Urothelium cell line (cell line): ENCODE measurements at places on chromosomes 11 and 22.

GRCh38 chr11:119491753-119492510, 69.0 kb upstream of the THY1 start:
- DNase-seq: no peak

GRCh38 chr11:75133976-75134375, 16.9 kb upstream of the SLCO2B1 start:
- DNase-seq: no peak

GRCh38 chr11:111447112-111447471, 65.1 kb downstream of the BTG4 start:
- no peak for DNase-seq

- DNase-seq: peak; percentile 87
These were observed 9.4 kb downstream of the EHD1 start for GRCh38 chr11:64868904-64869570.

- DNase-seq: no peak
These were observed 542.7 kb upstream of the LUZP2 start for GRCh38 chr11:23953951-23954710.

DNA sequence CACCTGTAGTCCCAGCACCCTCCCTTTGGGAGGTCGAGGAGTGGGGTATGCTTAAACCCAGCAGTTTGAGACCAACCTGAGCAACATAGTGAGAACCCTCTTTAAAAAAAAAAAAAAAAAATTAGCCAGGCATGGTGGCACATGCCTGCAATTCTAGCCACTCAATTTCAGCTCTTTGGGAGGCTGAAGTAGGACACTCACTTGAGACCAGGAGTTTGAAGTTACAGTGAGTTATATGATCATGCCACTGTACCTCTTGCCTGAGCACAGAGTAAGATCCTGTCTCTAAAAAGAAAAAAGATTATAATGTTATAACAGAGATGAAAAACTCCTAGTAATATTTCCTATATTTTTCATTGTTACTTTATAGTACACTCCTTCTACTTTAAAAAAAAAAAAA, 23.9 kb downstream of the PIK3C2A start:
- DNase-seq: no peak

DNA sequence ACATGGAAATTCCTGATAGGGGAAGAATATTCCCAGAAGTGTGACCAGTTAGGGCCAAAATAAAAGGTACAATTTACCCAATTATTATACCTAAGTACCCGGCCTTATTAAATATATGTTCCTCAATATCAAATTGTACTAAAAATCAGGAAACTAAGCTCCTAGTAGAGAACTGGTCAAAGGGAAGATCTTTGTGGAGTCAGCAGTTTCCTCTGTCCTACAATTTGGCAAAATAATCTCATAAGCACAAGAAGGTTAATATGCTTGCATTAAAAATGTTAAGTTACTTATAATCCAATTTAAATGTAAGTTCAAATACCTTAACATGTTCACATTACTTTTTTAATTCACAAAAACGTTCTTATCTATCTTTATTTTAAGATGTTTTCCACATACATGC, 10.3 kb downstream of the TTC28 start:
- DNase-seq: no peak

DNA sequence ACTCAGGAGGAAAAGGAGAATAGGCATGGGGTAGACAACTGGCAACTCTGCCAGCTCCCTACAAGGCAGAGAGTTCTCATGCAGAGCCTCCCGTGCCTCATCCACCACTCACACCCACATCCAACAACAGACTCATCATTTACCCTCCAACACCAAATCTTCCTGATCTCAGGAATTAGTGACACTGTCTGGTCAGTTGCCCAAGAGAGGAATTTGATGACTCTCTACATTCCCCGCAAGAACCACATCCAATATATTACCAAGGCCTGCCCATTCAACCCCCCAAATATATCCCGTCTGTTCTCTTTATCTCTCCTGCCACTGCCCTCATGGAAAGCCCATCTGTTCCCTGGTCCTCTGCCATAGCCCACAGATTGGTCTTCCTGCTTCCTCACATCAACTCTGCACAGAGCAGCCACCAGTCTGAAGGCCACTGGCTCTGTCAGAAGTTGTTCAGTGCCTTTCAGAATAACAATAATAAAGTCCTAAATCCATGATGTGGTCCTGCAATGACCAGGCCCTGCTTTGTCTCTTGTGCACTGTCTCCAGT, 57.5 kb upstream of the CD82 start:
- no peak for DNase-seq

DNA sequence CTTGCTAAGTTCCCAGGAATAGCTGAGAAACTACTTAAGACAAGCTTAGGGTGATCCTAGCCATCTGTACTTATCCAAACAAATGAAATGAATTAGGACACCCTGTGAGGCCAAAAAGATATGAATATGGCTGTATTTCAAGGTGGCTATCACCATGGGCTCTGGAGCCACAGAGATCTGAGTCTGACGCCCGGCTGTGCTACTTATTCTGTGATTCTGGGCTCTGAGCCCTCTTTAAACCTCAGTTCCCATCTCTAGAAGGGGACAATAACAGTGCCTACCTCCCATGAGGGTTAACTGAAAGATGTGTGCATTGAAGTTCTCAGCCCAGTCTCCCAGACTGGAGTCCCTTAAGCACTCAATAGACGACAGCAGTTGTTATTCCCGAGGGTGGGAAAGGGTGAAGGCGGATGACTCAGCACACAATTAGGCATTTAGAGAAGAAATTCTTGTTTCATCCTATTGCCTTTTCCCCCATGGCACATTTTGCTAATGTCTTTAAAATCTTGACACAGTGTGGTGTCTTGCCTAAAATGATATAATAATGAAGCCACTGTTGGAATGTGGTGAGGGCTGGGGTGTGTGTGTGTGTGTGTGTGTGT, 132.5 kb downstream of the ADAMTS15 start:
- DNase-seq: peak; percentile 27

DNA sequence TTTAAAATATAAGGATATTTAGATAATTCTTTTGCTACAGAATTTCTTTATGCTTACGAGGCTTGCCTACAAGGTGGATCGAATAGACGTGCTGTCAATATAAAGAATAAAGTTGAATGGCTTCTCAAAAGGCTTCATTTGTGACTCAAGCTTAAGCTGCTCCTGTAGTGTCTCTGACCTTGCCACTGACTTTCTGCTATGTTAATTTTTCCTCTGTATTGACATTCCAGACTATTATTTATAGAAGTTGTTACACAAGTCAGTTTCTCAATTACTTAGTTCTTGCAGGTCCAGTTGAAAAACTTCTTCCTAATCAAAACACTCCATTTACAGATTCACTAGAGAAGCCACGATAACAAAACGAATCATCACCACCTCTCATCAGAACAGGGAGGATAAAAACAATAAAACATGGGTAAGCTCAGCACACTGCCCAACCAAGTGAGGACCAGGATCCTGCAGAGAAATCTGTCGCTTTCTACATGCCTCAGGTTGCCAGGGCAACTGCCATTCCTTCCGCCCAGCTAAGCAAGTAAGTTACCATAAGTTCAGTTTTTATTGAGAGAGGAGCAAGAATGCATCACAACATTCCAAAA, 39.0 kb upstream of the CHKA start:
- DNase-seq: no peak

DNA sequence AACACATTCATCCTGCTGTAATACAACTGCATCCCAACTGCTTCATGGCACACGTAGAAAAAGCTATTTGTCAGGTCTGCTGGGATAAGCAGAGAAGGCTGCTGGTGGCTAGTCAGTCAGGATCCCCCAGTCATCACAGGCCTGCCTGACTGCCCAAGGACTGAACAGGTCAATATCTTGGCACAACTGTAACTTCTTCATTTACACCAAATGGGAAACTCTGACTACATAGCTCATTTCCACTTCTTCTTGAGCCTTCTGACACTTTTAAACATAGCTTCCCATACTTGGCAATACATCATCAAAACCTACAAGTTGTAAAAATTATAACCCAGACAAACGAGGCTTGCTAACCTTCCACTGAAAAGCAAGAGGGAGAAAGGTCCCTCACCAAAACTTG, 2.8 kb downstream of the TMEM9B start:
- DNase-seq: no peak

- DNase-seq: no peak
These were observed 64.6 kb downstream of the ST3GAL4 start for GRCh38 chr11:126419801-126420697.

DNA sequence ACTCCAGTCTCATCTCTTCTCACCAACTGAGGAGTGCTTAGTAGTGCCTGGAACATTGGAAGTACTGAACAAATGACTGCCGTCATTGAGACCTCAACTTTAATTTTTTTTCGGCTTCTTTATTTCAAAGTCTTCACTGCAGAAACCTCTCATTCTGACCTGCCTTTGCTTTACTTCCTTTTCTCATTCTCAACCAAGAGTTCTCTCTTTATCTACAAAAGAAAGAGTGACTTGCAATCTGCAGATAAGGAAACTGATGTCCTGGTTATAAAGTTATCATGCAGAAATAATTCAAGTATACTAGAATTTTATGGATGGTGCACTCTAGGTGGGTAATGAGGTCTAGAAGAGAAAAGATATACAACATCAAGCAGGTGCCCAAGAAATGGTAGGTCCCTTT, 1.2 kb upstream of the EED start:
- DNase-seq: no peak

GRCh38 chr11:17277024-17277584, 565 bp downstream of the NUCB2 start:
- DNase-seq: no peak

GRCh38 chr11:250740-251299, 14.0 kb downstream of the PSMD13 start:
- peak; percentile 20 for DNase-seq

DNA sequence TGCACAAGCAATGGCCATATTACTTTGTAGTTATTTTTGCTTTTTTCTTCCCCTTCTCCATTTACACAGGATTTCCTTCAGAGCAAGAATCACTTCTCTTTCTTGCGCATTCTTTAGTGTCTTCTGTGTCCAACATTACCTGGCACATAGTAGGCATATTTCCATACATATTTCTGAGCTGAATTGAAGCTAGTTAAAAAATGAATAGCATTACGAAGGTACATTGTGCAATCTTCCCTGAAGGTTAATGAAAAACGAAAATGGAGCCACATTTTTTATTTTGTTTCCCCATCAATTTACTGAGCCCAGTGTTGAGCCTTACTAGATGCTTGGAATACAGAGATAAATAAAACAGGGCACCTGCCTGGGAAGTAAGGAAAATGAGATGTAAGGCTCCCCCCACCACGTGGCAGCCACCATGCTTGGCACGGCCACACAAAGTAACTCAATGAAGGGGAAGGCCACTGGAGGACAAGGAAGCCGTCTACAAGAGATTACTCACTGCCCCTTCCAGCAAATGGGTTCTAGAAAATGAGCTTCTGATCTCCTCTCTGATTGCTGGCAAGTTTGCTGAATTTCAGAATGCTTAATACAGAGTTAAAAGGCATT, 381.9 kb downstream of the LARGE1 start:
- DNase-seq: no peak

DNA sequence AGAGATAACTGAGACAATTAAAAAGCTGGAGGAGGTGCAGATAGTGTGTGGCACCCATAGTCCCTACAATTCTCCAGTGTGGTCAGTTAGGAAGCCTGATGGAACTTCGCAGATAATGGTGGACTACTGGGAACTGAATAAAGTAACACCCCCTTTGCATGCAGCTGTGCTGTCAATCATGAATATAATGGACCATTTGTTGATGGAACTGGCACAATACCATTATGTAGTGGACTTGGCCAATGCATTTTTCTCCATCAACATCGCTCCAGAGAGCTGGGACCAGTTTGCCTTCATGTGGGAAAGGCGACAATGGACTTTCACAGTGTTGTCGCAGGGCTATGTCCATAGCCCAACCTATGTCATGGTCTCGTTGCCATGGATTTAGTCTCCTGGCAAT, 324.2 kb downstream of the TMEM135 start:
- no peak for DNase-seq

- DNase-seq: no peak
These were observed 3.8 kb downstream of the SUSD2 start for GRCh38 chr22:24185001-24185500.

DNA sequence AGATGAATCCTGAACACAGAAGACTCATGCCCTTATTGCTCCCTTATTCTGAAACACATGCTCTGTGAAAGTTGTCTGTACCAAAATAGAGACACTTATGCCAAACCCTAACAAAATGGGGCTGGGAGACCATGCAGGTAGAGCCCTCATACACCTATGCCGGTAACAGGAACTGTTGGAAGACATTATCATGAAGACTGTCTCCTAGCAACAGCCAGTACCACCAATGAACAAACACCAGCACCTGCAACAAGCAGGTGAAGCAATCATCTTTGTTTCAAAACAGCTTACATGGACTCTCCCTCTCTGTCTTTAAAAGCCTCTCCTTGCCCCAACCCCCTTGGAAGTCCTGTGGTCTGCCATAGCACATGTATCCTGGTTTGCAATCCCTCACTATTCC, 17.2 kb downstream of the SLC5A4 start:
- DNase-seq: no peak

DNA sequence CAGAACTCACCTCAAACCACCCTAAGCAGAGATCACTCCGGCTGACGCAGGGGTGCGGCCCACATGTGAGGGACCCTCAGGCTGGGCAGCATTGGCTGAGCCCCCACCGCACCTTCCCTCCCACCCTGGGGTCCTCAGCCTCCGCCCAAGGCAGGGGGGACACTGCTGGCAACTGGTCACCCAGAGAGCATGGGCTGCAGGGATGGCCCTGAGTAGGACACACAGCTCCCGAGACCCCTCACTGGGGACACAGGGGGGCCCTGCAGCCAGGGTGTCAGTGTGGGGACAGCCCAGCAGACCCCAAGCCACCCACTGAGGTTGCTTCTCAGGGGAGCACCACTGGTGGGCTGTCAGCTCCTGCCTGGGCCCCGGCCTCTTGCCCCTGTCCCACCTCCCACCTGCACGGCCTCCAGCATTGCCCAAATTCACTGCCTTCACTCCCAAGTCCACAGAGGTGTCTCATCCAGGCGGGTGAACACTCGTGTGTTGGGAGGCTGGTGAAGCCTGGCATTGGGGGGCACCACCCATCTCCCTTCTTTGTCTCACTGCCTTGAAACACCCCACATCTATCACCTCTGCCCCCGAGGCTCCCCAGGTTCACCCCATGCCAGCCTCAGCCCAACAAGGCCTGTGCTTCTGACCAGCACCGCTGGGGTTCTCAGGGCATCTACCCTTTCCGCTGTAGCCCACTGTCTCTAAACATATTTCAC, 4.7 kb downstream of the C11orf21 start:
- DNase-seq: no peak

DNA sequence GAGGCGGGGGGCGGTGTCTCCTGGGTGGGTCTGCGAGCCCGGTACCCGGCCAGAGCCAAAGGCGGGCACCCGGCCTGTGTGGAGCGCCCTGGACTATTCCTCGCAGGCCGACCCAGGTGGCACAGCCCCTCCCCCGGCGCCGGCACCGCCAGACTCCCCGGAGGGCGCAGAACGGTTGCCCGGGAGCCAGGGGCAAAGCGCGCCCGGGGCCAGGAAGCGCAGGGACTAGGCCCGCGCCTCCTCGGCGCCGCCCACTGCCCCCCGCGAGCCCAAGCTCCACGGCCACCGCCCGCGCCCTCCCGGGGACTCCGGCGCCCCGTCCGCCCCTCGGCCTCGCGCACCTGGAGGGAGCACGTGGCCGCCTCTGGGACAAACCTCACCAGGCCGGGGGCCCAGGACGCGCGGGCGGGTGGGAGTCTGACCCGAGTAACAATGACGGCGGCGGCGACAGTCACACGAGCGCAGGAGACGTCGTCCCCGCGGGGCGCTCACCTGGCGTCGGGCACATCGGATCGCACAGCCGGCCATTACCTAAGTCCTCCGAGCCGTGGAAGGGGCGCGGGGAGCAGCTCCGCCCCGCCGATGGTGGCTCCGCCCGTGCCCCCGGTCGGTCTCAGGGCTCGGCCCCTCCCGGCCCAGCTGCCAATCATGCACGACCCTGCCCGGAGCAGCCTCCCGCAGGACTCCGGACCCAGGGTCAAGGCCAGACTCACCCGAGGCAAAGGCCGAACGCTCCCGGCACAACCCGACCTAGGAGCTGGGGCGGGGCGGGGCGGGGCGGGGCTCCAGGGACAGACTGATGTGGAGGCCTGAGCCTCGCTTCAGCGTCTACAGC, 7.4 kb downstream of the PLXNB2 start:
- no peak for DNase-seq
